ENCODE measurements at places on chromosomes 5 and 9.

DNA sequence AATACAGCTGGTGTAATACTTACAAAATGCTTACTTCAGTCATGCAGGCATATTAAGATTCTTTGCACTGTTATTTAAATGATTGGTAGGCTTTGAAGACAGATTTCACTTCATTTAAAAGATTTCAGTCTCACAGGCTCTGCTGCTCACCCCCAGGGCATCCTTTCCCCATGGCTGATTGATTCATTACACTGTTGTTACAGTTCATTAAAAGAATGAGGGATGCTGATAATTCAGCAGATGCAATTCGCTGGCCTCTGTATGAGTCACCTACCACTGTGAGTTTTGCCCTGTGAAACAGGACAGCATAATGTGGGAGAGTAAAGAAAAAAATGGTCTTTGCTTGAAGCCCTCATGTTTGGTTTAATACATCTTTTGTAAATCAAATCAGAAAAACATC lies 246.9 kb downstream of the CYLC2 start:
- no peak overlapping the region for H3K4me3 ChIP-seq
- no peaks in the 10 kb centered on the region for H3K36me3 ChIP-seq
- H3K4me1 ChIP-seq = no peaks in the 10 kb centered on the region
- no peak for DNase-seq

DNA sequence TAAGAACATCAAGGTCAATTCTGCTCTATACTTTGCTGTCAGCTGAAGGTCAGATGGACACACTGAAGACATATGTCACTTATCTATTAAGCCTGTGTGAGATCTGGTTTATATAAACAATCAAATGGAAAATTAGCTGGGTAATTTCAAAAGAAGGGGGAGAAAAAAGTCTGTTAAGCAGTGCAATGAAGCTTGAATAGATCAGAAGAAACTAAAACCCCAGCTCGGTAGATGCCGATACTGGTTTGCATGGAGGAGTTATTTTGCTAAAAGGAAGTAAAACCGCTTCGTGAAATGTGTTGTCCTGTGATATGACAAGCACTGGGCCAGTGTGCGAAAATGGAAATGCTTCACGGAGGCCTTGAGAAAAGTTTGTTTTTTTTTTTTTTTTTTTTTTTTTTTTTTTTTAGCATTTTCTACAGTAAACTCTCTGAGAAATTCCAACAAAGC lies 148.8 kb downstream of the MEF2C start:
- peak; percentile 96 for DNase-seq
- H3K27me3 ChIP-seq = no peaks in the 10 kb centered on the region
- peak overlapping the region; percentile 100 for H3K27ac ChIP-seq
- H3K36me3 ChIP-seq = peaks cover 28% of the 10 kb centered on the region
- peaks cover 68% of the 10 kb centered on the region for H3K4me1 ChIP-seq

- H3K27ac ChIP-seq = no peak overlapping the region
- H3K4me1 ChIP-seq = no peaks in the 10 kb centered on the region
- H3K36me3 ChIP-seq = no peaks in the 10 kb centered on the region
- DNase-seq = no peak
- no peak overlapping the region for H3K4me3 ChIP-seq
Measured at GRCh38 chr5:175582697-175583096, 75.2 kb upstream of the HRH2 start.

DNA sequence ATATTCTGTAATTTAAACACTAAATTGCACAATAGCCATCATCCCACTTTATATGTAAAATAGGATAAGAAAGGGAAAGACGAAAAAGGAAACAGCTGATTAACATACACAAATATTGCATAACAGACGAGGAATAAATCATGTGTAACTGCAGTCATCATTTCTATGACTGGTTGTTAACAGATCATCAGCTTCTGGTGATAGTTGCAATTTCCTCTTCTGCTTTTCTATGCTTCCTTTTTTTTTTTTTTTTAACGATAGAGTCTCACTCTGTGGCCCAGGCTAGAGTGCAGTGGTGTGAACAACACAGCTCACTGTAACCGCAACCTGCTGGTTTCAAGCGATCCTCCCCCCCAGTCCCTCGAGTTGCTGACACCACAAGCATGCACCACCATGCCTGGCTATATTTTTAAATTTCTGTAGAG lies 22.5 kb upstream of the JAKMIP2 start:
- no peak overlapping the region for H3K27ac ChIP-seq
- H3K36me3 ChIP-seq = no peaks in the 10 kb centered on the region
- no peak overlapping the region for H3K4me3 ChIP-seq

DNA sequence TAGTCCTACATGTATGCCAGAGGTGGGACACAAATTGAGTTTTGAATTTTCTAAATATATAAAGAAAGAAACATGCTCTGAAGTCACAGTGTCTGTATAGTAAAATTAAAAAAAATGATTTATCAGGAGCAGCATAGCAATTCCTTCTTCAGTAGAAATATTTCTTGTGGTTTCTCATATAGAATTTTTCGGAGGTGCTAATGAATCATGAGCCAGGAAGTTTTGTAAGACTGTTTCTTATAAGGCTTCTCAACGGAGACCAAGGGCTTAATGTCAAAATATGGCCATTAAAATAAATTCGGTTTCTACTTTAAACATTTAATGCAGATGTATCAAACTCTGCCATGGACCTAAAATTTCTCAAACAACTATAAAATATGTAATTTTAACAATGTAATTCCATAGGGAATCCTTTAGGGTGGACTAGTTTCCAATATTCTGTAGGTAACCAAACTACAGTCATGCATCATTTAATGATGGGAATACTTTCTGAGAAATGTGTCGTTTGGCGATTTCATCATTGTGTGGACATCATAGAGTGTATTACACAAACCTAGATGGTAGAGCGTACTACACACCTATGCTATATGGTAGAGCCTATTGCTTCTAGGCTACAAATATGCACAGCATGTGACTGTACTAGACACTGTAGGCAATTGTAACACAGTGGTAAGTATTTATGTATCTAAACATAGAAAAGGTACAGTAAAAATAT lies 66.3 kb downstream of the ANKRD55 start:
- H3K27me3 ChIP-seq = no peaks in the 10 kb centered on the region
- no peak for DNase-seq
- H3K27ac ChIP-seq = no peak overlapping the region
- no peaks in the 10 kb centered on the region for H3K36me3 ChIP-seq

DNA sequence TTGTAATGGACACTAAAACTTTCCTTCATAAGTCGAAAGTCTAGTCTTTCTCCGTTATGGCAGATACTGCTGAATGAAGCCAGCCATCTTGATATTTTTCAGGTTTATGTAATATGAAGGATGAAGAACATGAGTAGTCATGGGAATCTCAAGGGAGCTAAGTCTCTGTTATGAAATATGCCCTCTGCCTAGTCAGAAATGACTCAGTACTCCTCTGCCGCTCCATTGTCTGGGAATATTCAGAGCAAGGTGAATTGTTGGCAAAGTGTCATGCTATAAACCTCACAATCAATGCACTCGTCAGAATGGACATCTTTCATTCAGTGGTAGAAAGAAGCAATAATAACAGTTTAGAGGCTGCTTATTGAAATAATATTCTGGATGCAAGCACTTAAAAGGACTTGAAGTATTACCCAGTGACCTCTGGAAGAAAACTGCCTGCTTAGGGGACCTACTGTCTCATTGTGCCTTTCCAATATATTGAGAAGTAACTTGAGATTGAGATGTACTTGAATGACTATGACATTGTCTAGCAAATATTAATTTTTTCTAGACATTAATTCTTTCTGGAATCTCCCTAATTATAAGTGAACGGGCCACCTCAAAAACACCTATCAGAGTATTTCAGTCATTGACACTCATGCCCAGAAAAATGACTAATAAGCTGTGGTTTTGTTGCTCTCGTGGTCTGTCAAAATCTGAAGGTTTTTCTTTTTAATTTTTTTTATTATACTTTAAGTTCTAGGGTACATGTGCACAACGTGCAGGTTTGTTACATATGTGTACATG lies 1011.5 kb upstream of the ACO1 start:
- no peak overlapping the region for H3K27ac ChIP-seq
- H3K27me3 ChIP-seq = no peaks in the 10 kb centered on the region
- no peak overlapping the region for H3K4me3 ChIP-seq

DNA sequence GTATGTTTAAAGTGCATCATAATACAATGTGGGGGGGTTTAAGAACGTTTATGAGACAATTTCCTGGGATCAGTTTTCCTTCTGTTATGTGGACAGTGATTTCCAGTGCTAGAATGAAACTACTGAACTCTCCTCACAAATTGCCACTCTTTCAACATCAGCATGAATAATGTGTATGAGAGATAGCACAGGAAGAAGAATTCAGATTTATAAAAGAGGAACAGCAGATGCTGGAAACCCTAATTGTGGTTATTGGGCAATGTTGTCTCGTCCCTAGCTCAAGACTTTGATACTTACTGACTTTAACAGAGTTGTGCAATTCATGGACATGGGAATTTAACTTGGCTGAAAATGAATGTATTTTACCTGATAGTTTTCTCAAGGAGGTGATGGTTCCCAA lies 410.8 kb upstream of the MEF2C start:
- DNase-seq = no peak
- peaks cover 12% of the 10 kb centered on the region for H3K4me1 ChIP-seq
- no peak overlapping the region for H3K4me3 ChIP-seq
- H3K36me3 ChIP-seq = no peaks in the 10 kb centered on the region
- H3K27me3 ChIP-seq = no peaks in the 10 kb centered on the region

GRCh38 chr9:95316794-95317118 lies 753 bp downstream of the FANCC start:
- DNase-seq = no peak
- H3K27me3 ChIP-seq = no peaks in the 10 kb centered on the region
- H3K27ac ChIP-seq = peak overlapping the region; percentile 46

DNA sequence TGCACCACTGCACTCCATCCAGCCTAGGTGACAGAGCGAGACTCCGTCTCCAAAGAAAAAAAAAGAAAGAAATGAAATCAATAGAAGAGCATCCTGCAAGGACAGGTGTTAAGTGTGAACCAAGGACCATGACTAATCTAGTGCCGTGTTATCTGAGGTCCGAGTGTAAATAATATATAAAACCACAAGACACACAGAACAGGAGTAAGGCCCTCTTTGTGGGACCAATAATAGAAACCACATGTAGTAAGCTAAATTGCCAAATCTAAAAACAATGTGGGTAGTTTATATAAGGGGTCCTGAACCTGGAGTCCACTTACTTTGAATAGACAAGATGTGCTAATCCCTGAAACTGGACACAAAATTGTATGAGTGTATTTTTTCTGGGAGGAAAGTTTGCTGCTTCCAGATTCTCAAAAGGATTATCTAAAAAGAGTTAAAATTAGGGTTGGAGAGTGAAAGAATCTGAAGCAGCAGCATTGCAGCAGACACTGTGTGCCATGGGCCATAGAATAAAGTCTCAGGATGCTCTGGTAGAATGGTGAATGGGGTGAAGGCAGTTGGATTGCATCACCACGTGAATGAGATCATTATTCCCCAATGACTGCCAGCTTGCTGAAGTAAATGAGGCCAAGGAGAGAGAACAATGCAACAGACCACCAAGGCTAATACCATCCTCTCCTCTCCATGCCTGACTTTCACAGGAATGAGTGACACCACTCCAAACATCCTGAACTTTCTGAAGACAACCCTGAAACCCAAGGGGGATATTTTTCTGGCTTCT lies 222.7 kb downstream of the DCP2 start:
- no peaks in the 10 kb centered on the region for H3K4me1 ChIP-seq
- no peak overlapping the region for H3K27ac ChIP-seq
- peaks cover 1% of the 10 kb centered on the region for H3K27me3 ChIP-seq
- no peaks in the 10 kb centered on the region for H3K36me3 ChIP-seq
- no peak for DNase-seq
- H3K4me3 ChIP-seq = no peak overlapping the region
